ENCODE measurements at places on chromosomes 1 and 21.
A peak's percentile ranks its signal among the peaks of the same experiment; 100 is the strongest.

GRCh38 chr1:152451254-152451653 lies 37.2 kb upstream of the CRNN start:
- no peak for DNase-seq

GRCh38 chr1:104671684-104672353 lies 922.1 kb downstream of the AMY1C start:
- DNase-seq = no peak

DNA sequence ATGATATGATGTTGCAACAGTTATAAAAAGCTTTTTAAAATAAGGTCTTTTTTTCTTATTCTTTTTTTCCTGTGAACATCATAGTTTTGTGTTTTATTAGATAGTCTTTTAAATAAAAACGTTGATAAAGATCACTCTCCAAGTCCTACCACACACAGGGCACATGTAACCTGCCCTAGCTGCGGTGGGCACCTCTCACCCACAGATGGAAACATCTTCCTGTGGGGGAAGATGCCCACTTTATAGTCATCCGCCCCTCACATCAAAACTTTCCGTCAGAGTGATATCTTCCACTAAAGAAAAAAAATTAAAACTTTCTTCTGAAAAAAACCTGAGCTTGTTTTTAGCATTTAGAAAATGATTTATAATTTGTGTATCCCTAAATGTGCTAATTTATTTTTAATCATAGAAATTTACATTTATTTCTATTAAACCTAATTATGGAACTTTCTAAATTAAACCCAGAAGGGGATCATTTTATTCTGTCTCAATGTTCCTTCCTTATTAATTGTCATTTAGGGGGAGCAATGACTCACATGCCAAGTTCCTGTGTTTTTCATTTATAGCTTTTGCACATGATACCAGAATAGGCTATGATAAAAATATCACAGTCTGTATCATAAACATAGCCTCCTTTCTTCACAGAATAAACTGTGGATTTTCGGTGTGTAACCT lies 24.7 kb downstream of the TNFRSF9 start:
- peak; percentile 64 for DNase-seq

GRCh38 chr1:39687243-39687642 lies 4.0 kb downstream of the HPCAL4 start:
- DNase-seq = no peak

- DNase-seq = no peak
These were observed 117.2 kb upstream of the KCNJ15 start for GRCh38 chr21:38139380-38140168.
